Central memory CD8-positive, alpha-beta T cell (primary cell): ENCODE measurements at places on chromosomes 12 and 14.
A peak's percentile ranks its signal among the peaks of the same experiment; 100 is the strongest.

DNA sequence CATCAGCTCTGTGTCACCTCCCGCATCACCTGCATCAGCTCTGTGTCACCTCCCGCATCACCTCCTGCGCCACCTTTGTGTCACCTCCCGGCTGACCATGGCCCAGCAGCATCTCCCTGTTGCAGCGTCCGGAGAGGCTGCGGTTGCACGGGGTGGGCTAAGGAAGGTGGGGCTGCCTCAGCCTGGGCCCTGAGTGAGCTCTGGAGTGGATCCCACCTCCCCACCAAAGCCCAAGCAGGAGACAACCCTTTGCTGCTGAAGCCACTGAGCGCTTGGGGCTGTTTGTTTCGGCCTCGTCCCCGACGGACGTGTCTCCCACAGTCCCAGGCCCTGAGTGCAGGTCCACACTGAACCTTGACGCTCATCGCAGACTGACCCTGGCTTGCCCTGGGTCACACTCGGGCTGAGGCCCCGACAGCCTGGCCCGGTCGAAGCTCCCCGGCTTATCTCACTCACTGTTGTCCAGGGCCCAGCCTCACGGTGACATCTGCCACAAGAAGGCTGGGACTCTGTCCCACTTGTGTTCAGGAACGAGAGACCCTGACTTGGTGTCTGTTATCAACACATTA is 12.2 kb downstream of the TMEM121 start:
- peaks cover 61% of the 10 kb centered on the region for H3K27me3 ChIP-seq
- H3K4me3 ChIP-seq: no peak overlapping the region
- DNase-seq: no peak
- no peaks in the 10 kb centered on the region for H3K4me1 ChIP-seq

DNA sequence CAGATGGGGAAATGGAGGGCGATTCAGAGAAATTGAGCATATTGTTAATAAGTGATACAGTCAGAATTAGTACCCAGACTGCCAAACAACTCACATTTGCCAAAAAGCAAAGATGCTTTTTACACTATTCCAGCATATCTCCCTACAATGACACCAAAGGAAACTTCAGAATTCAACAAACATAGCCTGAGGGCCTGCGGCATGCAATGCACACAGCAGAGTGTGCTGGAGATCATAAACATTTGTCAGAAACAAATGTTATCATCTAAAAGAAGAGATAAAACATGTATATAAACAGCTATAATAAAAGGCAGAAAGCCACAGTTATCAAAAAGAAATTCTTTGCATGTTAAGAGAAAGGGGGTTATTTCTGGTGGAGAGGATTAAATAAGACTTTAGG is 20.1 kb upstream of the GARIN6 start:
- no peak overlapping the region for H3K4me3 ChIP-seq
- no peaks in the 10 kb centered on the region for H3K36me3 ChIP-seq
- no peaks in the 10 kb centered on the region for H3K4me1 ChIP-seq
- H3K27me3 ChIP-seq: no peaks in the 10 kb centered on the region
- H3K27ac ChIP-seq: no peak overlapping the region

GRCh38 chr14:33532553-33532952 is 418.3 kb downstream of the EGLN3 start:
- H3K4me1 ChIP-seq: no peaks in the 10 kb centered on the region
- H3K4me3 ChIP-seq: no peak overlapping the region
- no peaks in the 10 kb centered on the region for H3K27me3 ChIP-seq
- no peaks in the 10 kb centered on the region for H3K36me3 ChIP-seq
- DNase-seq: no peak

DNA sequence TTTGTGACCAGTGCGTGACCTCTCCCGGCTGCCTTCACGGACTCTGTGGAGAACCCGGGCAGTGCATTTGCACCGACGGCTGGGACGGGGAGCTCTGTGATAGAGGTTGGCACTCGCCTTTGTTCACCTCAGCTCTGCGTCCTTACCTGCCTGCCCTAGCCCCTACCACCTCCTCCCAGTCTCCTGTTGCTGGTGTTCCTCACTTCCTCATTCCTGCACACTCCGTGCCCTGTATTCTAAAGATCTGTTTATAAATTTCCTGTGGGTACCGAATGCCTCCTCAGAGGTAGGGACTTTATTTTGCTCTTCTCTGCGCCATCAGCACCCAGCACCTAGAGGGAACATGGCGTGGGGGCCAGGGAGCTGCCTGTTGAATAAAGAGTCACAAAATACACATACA is 2.3 kb downstream of the DLK1 start:
- H3K36me3 ChIP-seq: no peaks in the 10 kb centered on the region
- peaks cover 8% of the 10 kb centered on the region for H3K4me1 ChIP-seq
- no peak for DNase-seq
- H3K4me3 ChIP-seq: no peak overlapping the region
- H3K27me3 ChIP-seq: peaks cover 61% of the 10 kb centered on the region
- no peak overlapping the region for H3K27ac ChIP-seq

DNA sequence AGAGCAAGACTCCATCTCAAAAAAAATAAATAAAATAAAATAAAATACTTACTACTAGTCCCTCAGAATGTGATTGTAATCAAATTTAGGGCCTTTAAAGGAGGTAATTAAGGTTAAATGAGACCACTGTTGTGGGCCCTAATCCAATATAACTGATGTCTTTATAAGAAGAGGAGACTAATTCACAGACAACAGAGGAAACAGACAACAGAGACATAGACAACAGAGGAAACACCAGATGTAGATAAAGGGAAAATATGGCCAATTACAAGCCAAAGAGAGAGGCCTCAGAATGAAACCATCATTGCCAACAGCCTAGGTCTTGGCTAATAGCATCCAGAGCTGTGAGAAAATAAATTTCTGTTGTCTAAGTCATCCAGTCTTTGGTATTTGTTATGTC is 669.0 kb upstream of the FOXG1 start:
- H3K27me3 ChIP-seq: no peaks in the 10 kb centered on the region
- no peak overlapping the region for H3K27ac ChIP-seq
- H3K4me1 ChIP-seq: no peaks in the 10 kb centered on the region

- H3K27ac ChIP-seq: no peak overlapping the region
- peaks cover 93% of the 10 kb centered on the region for H3K27me3 ChIP-seq
- no peak for DNase-seq
- peaks cover 5% of the 10 kb centered on the region for H3K4me1 ChIP-seq
- no peak overlapping the region for H3K4me3 ChIP-seq
Measured at GRCh38 chr14:36506732-36507614, 13.1 kb downstream of the NKX2-1 start.

DNA sequence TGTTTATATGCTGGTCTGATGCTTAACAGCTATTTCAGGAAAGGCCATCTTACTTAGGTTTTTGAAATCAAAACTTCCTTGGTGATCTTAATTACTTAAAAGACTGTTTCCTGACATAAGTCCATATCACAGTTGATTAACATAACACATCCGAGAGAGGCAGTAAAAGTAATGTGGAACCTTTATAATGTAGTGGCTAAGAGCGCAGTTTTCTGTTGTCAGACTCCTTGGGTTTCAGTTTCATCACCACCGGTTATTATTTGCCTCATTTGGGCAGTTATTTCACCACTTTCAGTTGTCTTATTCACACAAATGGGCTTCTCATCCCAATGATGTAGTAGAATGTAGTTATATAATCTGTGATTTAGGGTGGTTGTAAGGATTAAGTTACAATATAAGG is 30.9 kb downstream of the TBC1D15 start:
- no peak for DNase-seq
- H3K27me3 ChIP-seq: no peaks in the 10 kb centered on the region
- peak overlapping the region; percentile 42 for H3K27ac ChIP-seq
- no peak overlapping the region for H3K4me3 ChIP-seq
- H3K36me3 ChIP-seq: peaks cover 29% of the 10 kb centered on the region

DNA sequence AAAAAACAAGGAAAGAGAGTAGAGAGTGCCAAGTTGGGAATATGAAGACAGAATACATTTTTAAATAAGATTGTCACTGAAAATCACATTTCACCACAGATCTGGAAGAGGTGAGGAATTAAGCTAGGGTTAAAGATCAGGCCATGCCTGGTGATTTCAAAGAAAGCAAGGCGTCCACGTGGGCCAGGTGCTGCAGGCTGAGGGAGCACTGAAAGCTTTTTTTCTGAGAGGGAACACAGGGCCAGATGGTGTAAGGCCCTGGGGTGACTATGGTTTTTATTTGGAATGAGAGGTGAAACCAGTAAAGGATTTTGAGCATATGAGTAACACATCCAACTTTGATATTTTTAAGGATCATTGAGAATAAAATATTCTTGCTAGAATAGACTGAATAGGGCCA is 20.9 kb downstream of the SYT1 start:
- H3K4me3 ChIP-seq: no peak overlapping the region
- no peaks in the 10 kb centered on the region for H3K27me3 ChIP-seq
- no peaks in the 10 kb centered on the region for H3K4me1 ChIP-seq
- no peak overlapping the region for H3K27ac ChIP-seq
- no peak for DNase-seq

DNA sequence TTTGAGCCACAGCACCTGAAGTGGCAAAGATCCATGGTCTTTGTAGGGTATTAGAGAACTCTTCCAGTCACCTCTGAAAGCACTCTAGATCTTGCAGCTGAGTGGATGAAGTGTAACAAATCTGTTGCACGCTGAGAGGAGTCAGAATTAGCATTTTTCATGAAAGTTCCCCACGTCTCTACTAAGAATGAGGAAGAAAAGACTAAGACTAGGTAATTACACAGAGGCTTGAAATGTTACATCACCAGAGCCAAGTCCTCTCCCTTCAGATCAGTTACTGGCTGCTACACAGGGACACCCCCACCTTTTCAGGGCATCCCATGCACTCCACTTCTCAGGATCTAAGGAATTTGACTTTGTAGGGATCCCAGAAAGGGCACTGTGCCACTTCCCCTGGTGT is 98.6 kb upstream of the FKBP4 start:
- H3K27ac ChIP-seq: no peak overlapping the region
- H3K27me3 ChIP-seq: peaks cover 53% of the 10 kb centered on the region
- H3K4me1 ChIP-seq: peaks cover 22% of the 10 kb centered on the region
- H3K36me3 ChIP-seq: peaks cover 7% of the 10 kb centered on the region

DNA sequence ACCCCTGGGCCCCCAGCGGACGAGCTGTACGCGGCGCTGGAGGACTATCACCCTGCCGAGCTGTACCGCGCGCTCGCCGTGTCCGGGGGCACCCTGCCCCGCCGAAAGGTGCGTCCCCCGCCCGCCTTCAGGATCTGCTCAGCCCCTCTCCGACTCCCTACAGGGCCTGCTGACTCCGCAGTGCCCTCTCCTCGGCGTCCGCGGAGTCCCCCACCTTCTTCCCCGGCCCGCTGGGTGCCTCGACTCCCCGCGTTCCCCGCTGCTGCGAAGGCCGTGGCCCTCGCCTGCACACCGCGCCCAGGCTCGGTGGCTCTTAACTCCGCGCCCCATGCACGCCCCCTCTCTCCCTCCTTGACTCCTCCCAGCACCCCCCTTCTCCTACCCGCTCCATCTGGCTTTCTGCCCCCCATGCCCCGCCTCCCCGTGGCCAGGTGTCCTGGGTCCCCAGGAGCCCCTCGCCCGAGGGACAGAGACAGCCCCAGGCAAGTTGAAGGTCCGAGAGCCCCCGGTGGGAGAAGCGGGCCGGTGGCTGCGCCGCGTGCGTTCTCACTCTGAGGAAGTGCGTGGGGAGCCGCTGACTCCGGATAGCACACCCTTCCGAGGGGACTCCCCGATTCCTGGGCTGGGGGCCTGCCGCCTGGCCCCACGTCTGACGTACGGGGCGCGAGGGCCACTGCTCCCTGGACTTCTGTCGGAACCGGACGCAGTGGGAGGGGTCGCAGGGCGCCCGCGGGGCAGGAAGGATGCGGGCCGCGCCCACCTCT is 594 bp downstream of the TAMALIN start:
- peak overlapping the region; percentile 83 for H3K27ac ChIP-seq
- peaks cover 17% of the 10 kb centered on the region for H3K36me3 ChIP-seq
- peak overlapping the region; percentile 85 for H3K4me3 ChIP-seq
- H3K27me3 ChIP-seq: peaks cover 30% of the 10 kb centered on the region
- H3K4me1 ChIP-seq: peaks cover 16% of the 10 kb centered on the region

GRCh38 chr14:75559451-75560222 is 18.8 kb upstream of the FLVCR2 start:
- DNase-seq: no peak
- peaks cover 2% of the 10 kb centered on the region for H3K36me3 ChIP-seq
- H3K4me3 ChIP-seq: no peak overlapping the region
- H3K27ac ChIP-seq: no peak overlapping the region

GRCh38 chr12:94762943-94763342 is 112.6 kb upstream of the TMCC3 start:
- H3K4me1 ChIP-seq: peaks cover 11% of the 10 kb centered on the region
- H3K27me3 ChIP-seq: peaks cover 16% of the 10 kb centered on the region
- peak overlapping the region; percentile 63 for H3K27ac ChIP-seq
- no peak overlapping the region for H3K4me3 ChIP-seq
- DNase-seq: no peak
